A172 (cell line): ENCODE measurements at places on chromosomes 1 and 21. TPM values are rescaled to one million over a fixed set of nuclear protein-coding genes. Genes with fewer than 3 reads are reported as not detected.

- DNase-seq: no peak
Observed at GRCh38 chr1:4055294-4055967, 155.4 kb upstream of the C1orf174 start.

DNA sequence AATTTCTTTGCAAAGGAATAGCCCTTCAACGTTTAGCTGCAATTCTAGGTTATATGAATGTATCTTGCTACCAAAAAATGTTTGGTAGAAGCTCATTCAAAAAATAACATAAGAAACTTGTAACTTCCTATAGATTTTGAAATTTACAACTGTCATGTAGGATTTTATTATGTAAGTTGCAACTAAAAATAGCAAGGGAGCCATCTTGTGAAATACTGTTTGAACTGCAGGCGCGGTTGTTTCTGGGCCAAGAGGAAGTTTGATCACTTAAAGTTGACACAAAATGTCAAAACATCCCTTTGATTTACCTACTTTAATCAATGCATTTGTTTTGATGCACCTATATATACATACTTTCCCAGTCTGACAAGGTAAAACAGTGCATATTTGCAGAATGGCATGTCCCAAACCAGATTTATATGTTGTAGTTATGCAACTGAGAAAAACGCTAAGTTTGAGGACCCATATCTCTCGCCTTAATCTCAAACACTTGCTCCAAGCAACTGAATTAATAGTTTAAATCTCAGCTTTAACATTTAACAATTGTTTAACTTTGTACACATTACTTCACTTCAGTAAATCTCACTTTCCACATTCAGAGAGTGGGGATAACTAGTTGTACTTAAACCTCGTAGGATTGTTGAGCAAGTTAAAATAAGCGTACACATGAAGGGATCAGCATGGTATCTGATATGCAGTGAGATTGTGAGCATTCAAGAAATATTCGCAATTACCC is 63.9 kb downstream of the KCNK2 start:
- peak; percentile 39 for DNase-seq

GRCh38 chr1:2821966-2822620 is 20.6 kb upstream of the TTC34 start:
- DNase-seq: no peak

GRCh38 chr1:77975907-77976306 is 3.0 kb downstream of the FUBP1 start:
- DNase-seq: no peak

Gene SGIP1
- total RNA-seq: 0.34 TPM in 1 of 2 replicates, not detected in the other

Gene RXFP4
- total RNA-seq: not detected in 2 replicates

Gene SYT11
- total RNA-seq: 63.9 and 64.5 TPM in 2 replicates

Gene KRTAP19-1
- not detected in 2 replicates for total RNA-seq

Gene AKR7A3
- total RNA-seq: 0.12 TPM in 1 of 2 replicates, not detected in the other
